ENCODE measurements at places on chromosomes 12 and 14.

GRCh38 chr14:69312608-69313007, 52.6 kb downstream of the GALNT16 start:
- H3K4me1 ChIP-seq: no peaks in the 10 kb centered on the region
- no peaks in the 10 kb centered on the region for H3K36me3 ChIP-seq
- H3K27ac ChIP-seq: no peak overlapping the region
- H3K4me3 ChIP-seq: no peak overlapping the region

DNA sequence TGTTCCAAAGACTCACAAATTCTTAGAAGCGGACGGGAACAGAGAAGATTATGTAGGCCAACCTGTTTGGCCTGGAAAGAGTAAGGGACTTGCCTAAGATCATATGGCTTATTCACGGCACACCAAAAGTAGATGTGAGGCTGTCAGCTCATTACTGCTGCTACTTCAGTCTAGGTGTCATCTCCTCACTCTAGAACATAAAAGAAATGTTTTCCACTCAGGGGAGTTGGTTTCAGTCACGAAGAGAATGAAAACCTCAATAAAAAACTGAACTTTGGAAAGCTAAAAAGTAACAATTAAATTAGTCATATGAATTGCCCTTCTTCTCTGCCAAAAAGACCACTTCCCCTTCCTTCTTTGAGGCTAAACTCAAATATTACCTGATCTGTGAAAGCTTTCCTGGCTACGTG, 658 bp upstream of the CEP128 start:
- no peak overlapping the region for H3K4me3 ChIP-seq
- no peak overlapping the region for H3K27ac ChIP-seq
- no peaks in the 10 kb centered on the region for H3K4me1 ChIP-seq

DNA sequence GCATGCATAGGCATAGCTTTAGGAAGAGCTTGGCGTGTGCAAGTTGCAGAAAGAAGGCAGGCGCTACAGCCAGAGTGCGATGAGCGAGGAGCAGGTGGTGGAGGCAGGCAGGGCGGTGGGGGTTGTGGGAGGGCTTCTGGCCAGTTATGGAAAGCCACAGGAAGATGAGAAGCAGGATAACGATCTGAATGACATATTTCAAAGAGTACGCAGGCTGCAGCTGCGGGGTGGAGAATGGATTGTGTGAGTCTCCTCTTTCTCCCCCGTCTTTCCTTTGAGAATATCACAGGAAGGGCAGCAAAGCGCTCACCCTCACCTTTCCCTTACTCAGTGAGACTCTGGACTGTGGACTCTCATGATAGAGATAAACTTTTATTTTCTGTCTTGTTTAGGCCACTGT, 48.7 kb upstream of the PLXNC1 start:
- DNase-seq: peak; percentile 85
- H3K27ac ChIP-seq: no peak overlapping the region
- H3K36me3 ChIP-seq: no peaks in the 10 kb centered on the region
- H3K4me3 ChIP-seq: no peak overlapping the region

GRCh38 chr12:132186857-132187620, 42.8 kb downstream of the NOC4L start:
- H3K27me3 ChIP-seq: peaks cover 11% of the 10 kb centered on the region
- H3K4me1 ChIP-seq: peaks cover 9% of the 10 kb centered on the region
- no peak overlapping the region for H3K4me3 ChIP-seq
- DNase-seq: no peak
- H3K36me3 ChIP-seq: no peaks in the 10 kb centered on the region

- DNase-seq: no peak
- no peaks in the 10 kb centered on the region for H3K36me3 ChIP-seq
- H3K27ac ChIP-seq: no peak overlapping the region
- H3K27me3 ChIP-seq: no peaks in the 10 kb centered on the region
- H3K4me3 ChIP-seq: no peak overlapping the region
Measured at GRCh38 chr12:23039834-23040233, 414.9 kb downstream of the ETNK1 start.

- no peaks in the 10 kb centered on the region for H3K27me3 ChIP-seq
- H3K36me3 ChIP-seq: peaks cover 33% of the 10 kb centered on the region
- H3K4me3 ChIP-seq: no peak overlapping the region
- H3K4me1 ChIP-seq: peaks cover 10% of the 10 kb centered on the region
Measured at GRCh38 chr12:12983420-12984035, 16.5 kb downstream of the HEBP1 start.

DNA sequence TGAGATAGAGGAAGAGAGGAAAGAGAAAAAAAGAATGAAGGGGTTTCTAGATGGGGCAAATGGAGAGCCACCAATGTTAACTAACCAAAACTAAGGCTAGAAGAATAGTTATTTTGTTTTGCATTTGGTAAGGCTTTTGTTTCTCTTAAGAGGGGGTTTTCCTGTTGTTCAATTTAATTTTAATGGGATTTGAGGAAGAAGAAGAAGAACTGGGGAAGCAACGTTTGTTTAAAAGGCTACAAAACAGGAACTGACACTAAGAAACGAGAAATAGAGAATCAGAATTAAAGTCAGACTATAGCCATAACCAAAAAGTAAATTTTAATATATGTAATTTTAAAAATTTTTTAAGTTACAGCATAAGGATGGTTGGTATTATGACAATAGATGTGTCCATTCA, 13.7 kb downstream of the TXNDC16 start:
- H3K4me1 ChIP-seq: no peaks in the 10 kb centered on the region
- no peak for DNase-seq
- no peaks in the 10 kb centered on the region for H3K27me3 ChIP-seq
- no peaks in the 10 kb centered on the region for H3K36me3 ChIP-seq

GRCh38 chr12:25404955-25405354, 148.1 kb downstream of the LMNTD1 start:
- H3K27me3 ChIP-seq: no peaks in the 10 kb centered on the region
- DNase-seq: no peak
- H3K27ac ChIP-seq: no peak overlapping the region
- H3K36me3 ChIP-seq: no peaks in the 10 kb centered on the region

- no peak for DNase-seq
- H3K4me3 ChIP-seq: no peak overlapping the region
- H3K4me1 ChIP-seq: no peaks in the 10 kb centered on the region
- no peak overlapping the region for H3K27ac ChIP-seq
- H3K36me3 ChIP-seq: no peaks in the 10 kb centered on the region
Measured at GRCh38 chr12:66742508-66743367, 63.9 kb upstream of the GRIP1 start.

DNA sequence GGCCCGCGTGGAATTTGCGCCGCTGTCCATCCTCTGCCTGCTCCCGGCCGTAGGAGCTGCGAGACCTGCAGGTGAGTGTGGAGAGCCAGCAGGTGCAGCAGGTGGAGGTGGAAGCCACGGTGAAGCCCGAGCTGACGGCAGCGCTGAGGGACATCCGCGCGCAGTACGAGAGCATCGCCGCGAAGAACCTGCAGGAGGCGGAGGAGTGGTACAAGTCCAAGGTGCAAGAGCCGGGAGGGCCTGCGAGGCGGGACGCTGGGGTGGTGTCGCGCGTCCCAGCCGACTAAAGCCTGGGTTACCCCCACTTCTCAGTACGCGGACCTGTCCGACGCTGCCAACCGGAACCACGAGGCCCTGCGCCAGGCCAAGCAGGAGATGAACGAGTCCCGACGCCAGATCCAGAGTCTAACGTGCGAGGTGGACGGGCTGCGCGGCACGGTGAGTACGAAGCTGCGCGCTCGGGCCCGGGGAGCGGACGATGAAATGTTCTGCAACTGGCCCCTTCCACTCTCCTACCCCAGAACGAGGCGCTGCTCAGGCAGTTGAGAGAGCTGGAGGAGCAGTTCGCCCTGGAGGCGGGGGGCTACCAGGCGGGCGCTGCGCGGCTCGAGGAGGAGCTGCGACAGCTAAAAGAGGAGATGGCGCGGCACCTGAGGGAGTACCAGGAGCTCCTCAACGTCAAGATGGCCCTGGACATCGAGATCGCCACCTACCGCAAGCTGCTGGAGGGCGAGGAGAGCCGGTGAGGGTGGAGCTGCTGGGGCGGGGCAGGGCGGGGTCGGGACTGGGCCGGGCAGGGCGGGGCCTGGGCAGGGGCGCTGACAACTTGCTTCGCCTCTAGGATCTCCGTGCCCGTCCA, 2.1 kb downstream of the PRPH start:
- peaks cover 2% of the 10 kb centered on the region for H3K4me1 ChIP-seq
- H3K27ac ChIP-seq: no peak overlapping the region
- H3K36me3 ChIP-seq: no peaks in the 10 kb centered on the region
- peaks cover 61% of the 10 kb centered on the region for H3K27me3 ChIP-seq

- DNase-seq: no peak
- no peaks in the 10 kb centered on the region for H3K4me1 ChIP-seq
- peaks cover 3% of the 10 kb centered on the region for H3K36me3 ChIP-seq
- no peak overlapping the region for H3K27ac ChIP-seq
Measured at GRCh38 chr12:1994429-1995143, 9.7 kb downstream of the DCP1B start.

- H3K27me3 ChIP-seq: no peaks in the 10 kb centered on the region
- no peak overlapping the region for H3K27ac ChIP-seq
- H3K4me1 ChIP-seq: no peaks in the 10 kb centered on the region
- no peaks in the 10 kb centered on the region for H3K36me3 ChIP-seq
- no peak overlapping the region for H3K4me3 ChIP-seq
Measured at GRCh38 chr12:50519353-50519752, 14.6 kb downstream of the DIP2B start.

DNA sequence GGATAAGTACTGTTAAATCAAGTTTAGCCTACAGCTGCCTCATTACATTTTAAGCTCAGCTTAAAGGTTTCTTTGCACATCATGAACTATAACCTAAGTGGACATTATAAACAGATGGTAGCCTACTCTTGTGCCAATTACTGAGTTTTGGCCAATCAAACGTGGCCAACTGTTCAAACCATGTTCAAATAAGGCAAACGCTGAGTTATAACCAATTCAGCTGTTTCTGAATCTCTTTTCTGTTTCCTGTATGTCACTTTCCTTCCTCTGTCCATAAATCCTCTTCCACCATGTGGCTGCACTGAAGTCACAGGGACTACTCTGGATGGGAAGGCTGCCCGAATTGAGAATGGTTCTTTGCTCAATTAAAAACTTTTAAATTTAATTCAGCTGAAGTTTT, 98.4 kb downstream of the BCAT1 start:
- no peaks in the 10 kb centered on the region for H3K27me3 ChIP-seq
- no peak overlapping the region for H3K27ac ChIP-seq
- peaks cover 5% of the 10 kb centered on the region for H3K36me3 ChIP-seq
- H3K4me1 ChIP-seq: no peaks in the 10 kb centered on the region
- DNase-seq: no peak

- peaks cover 2% of the 10 kb centered on the region for H3K36me3 ChIP-seq
- no peak for DNase-seq
- no peak overlapping the region for H3K27ac ChIP-seq
- no peaks in the 10 kb centered on the region for H3K27me3 ChIP-seq
- H3K4me3 ChIP-seq: no peak overlapping the region
Measured at GRCh38 chr12:71790331-71790730, 35.7 kb downstream of the RAB21 start.

- no peaks in the 10 kb centered on the region for H3K27me3 ChIP-seq
- H3K4me1 ChIP-seq: no peaks in the 10 kb centered on the region
- H3K36me3 ChIP-seq: no peaks in the 10 kb centered on the region
- peak overlapping the region; percentile 92 for H3K4me3 ChIP-seq
Measured at GRCh38 chr14:31419967-31420318, 407 bp downstream of the HEATR5A start.

GRCh38 chr14:21236948-21237797, 32.1 kb downstream of the HNRNPC start:
- H3K36me3 ChIP-seq: peaks cover 38% of the 10 kb centered on the region
- no peak overlapping the region for H3K4me3 ChIP-seq
- no peak overlapping the region for H3K27ac ChIP-seq
- DNase-seq: no peak
- H3K27me3 ChIP-seq: no peaks in the 10 kb centered on the region

Data from trophoblast cell (in vitro differentiated cells and primary cell).